WERI-Rb-1 (cell line): ENCODE measurements at places on chromosomes 1 and 21.

DNA sequence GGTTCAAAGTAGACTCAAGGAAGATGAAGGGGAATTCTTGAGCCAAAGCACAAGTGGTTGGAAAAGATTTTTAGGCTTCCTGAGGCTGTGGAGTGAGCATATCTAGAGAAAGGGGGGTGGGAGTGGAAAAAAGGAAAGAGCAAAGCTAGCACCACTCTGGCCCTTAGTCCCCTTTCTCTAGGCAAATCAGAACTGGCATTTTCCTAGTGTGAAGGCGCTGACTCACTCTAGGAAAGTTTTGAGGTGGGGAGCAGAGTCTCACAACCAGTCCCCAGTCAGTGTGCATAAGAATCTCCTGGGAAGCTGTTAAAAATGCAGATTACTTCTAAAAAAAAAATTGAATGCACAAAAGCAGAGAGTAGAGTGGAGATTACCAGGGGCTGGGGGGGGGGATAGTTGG, 3.4 kb upstream of the GPR89B start:
- DNase-seq: no peak

DNA sequence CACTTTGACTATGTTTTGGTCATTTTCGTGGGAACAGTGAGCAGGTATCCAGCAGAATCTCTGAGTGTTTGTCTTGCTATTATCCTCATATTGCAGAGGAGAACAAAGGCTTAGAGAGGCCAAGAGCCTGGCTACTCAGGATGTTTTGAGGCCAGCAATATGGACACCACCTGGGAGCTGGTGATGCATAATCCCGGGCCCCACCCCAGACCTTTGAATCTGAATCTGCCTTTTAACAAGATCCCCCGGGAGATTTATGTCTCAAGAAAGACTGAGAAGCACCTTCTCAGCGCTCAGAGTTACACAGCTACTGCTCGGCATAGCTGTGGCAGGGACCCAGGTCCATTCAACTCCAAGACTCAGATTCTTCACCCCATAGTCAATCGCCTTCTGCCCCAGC, 72.8 kb downstream of the PTPRU start:
- DNase-seq: peak; percentile 50

DNA sequence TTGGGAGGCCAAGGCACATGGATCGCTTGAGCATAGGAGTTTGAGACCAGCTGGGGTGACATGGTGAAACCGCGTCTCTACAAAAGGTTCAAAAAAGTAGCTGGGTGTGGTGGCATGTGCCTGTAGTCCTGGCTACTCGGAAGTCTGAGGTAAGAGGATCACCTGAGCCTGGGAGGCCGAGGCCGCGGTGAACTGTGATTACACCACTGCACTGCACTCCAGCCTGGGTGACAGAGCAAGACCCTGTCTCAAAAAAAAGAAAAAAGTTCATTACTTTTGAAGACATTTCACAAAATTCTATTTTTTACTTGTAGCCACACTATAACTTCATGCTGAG, 2.1 kb upstream of the DENND2C start:
- DNase-seq: no peak

DNA sequence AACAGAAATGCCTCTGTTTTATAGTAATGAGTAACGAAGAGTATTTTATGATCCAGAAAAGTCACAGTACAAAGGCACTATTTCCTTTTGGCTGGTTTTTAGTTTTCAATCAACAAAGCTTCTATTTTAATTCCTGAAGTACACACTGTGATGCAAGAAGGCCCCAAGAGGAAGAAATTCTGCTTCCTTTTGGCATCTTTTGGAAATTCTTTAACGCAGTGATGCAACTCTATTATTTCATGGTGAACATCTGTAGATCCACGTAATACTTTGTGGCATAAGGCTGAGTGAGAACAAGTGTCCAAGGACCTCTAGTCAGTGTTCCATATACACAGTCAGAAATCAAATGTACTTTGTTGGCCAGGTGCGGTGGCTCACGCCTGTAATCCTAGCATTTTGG, 137.5 kb downstream of the TGFB2 start:
- DNase-seq: no peak

DNA sequence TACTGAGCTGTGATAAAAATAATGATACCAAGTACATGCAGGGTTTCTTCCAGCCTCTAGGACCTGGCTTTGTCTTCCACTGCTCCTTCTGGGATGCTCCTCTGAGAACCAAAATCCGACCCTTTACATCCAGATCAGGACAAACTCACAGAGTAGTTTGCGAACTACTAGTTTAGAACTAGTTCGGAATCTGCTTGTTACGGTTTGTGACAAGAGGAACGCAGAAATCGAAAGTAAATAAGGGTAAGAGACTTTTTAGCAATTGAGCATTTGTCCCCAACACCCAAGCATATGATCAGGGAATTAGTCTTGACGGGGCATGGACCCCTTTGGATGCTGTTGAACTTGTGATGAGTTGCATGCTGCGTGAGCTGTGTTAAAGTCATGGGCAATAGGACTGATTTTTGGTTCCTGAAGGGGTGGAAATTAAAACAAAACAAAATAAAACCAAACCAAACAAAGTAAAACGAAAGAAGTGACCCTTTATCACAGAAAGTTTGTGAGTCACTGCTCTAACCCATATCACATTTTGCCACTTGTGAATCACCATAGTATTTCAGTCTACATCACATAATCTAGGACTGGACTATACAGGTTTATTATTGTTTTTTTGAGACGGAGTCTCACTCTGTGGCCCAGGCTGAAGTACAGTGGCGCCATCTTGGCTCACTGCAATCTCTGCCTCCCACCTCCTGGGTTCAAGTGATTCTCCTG, 35.7 kb upstream of the ERRFI1 start:
- DNase-seq: no peak

DNA sequence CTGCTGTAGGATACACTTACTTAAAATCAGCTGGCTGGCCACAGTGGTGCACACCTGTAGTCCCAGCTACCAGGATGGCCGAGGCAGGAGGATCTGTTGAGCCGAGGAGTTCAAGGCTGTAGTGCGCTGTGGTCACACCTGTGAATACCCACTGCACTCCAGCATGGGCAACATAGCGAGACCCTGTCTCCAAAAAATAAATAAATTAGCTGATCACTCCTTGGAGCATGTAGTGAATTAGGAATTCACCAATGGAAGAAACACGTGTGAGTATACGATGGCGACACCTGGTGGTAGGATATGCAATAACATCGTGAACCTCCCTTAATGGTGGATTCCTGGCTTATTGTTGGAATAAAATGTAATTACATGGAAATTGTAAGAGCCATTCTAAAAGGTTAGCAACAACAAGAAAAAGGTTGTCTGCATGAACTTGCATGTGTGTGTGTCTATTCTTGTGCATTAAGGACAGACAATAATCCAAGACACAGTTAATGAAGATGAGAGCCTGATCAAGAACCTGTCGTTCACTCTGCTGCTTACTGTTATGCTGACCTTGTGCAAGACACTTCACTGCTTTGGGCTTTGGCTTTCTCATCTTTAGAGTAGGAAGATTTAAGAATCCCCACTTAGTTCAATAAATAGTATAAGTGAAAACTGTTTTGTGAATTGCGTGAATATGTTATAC, 38.6 kb upstream of the COX20 start:
- DNase-seq: peak; percentile 70

GRCh38 chr1:65166572-65167305, 18.7 kb downstream of the AK4 start:
- no peak for DNase-seq

DNA sequence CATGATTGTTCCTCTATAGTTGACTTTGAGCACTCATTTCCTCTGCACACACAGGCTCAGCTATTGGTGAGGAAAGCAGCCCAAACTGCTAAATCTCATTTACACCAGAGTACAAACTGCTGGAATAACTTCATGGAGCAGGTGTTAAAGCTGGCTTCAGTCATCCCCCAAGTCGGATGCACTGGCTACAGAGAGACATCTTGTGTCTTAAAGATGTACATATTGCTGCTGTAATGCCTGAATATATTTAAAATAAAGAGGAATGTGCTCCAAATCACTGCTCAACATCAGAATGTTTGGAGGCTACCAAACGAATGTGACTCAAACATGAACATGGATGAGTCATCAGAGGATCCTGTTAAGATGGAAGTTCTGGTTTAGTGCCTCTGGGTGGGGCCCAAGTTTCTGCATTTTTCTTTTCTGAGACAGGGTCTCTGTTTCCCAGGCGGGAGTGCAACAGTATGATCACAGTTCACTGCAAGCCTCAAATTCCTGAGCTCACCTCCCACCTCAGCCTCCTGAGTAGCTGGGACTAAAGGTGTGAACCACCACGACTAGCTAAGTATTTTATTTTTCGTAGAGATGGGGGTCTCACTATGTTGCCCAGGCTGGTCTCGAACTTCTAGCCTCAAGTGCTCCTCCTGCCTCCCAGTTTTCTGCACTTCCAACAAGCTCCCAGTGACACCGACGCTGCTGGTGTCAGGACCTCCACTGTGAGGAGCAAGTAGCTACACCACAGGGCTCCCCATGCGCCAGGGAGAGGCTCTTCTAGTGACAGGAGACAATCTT, 79.0 kb upstream of the KRTAP19-8 start:
- DNase-seq: no peak

GRCh38 chr21:37548521-37548981, 182.0 kb downstream of the DYRK1A start:
- no peak for DNase-seq

- DNase-seq: no peak
These were observed 7.9 kb upstream of the TIPRL start for GRCh38 chr1:168170564-168171508.

GRCh38 chr1:188499690-188500089, 1670.9 kb downstream of the PLA2G4A start:
- DNase-seq: no peak

DNA sequence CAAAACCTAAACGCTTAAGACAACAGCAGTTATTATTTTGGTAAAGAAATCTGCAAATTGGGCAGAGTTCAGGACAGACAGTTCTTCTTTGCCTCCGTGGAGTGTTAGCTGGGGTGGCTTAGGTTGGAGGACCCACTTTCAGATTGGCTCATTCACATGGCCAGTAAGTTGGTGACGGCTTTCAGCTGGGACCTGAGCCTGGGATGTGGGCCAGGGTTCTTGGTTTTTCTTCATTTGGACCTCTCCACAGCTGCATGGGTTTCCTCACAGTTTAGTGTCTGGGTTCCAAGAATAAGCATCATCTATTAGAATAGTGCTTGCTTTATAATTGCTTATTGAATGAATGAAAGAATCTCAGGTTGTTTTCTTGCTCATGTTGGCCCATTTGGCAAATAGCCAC, 72.2 kb downstream of the ATF6 start:
- no peak for DNase-seq

- DNase-seq: no peak
These were observed 50.0 kb upstream of the WNT2B start for GRCh38 chr1:112458756-112459155.

GRCh38 chr1:231201375-231201978, 39.5 kb upstream of the GNPAT start:
- no peak for DNase-seq

DNA sequence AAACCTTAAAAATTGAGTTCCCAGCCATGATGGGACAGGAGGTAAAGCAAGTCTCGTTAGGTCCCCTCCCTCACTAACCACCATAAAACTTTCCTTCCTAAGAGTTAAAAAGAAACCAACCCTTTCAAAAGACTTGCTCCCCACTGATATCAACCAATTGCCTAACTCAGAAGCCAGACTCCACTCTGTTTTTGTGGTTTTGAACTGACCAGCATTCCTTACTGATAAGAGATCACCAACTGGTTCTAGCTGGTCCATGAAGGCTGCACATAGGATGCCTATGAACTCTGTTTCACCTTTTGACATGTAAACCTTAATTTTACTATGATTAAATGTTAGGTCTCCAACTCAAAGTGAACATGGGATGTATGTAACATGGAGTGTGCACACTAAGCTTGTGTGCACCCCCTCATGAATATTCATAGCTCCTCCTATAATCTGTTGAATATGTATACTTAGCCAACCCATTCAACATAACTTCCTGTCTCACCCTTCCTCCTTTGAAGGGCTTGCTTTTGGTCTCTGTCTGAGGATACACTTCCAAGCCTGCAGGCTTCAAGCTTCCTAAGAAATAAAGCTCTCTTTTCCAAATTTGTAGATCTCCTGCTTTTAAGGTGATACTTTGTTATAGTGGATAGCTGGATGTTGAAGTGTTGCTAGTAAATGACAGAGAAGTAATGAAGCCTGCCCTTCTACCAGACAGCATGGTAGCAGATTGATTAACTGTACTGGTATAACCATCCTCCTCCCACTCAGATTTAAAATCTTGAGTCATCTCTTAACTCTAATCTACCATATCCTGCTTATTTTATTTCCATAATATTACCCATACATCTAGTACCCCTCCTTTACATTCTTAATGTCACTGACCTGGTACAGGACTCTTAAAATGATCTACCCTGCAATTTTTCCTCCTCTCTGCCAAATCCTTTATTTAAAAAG, 95.6 kb downstream of the ZNF644 start:
- no peak for DNase-seq

DNA sequence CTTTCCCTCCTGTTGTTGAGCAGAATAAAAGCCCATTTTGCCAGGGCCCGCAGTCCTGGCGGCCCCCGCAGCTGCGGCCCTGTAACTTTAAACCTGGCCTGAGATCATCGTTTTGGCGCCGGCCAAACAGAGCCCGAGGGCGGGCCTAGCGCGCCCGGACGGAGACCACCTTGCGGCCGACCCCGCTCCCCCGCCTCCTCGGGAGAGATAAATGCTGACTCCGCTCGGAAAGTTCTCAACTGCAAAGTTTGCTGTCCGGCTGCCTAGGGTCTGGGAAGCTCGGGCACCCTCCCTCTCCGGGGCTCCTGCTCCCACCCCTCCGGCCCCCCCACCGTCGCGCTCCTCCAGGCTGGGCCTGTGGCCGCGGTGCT, at the start of gene PDPN:
Gene PDPN, plus strand, starts transcription at position 238 of the 371 bp plus-strand sequence. CDS start 202 bp downstream, outside the sequence.
- DNase-seq: peak; percentile 25

GRCh38 chr1:64917328-64917861, 49.0 kb downstream of the JAK1 start:
- DNase-seq: no peak

GRCh38 chr1:229007701-229008100, 263.2 kb upstream of the RAB4A start:
- no peak for DNase-seq

GRCh38 chr1:147171399-147172167, 687 bp downstream of the PRKAB2 start:
- DNase-seq: no peak

GRCh38 chr1:87778896-87779295, 450.2 kb downstream of the LMO4 start:
- no peak for DNase-seq

GRCh38 chr1:26728645-26729044, 32.8 kb downstream of the ARID1A start:
- no peak for DNase-seq

- DNase-seq: no peak
These were observed 207.4 kb downstream of the PDE4B start for GRCh38 chr1:66000033-66000637.

- no peak for DNase-seq
These were observed 28.3 kb downstream of the EPHA8 start for GRCh38 chr1:22591576-22591975.
